ENCODE measurements at places on chromosomes 12 and 14. TPM values are rescaled to one million over a fixed set of nuclear protein-coding genes. Genes with fewer than 3 reads are reported as not detected.

DACT1 gene
- 29.7 TPM for total RNA-seq

- no peak for DNase-seq
Measured at GRCh38 chr14:103105580-103106150, 11.1 kb downstream of the EXOC3L4 start.

DNA sequence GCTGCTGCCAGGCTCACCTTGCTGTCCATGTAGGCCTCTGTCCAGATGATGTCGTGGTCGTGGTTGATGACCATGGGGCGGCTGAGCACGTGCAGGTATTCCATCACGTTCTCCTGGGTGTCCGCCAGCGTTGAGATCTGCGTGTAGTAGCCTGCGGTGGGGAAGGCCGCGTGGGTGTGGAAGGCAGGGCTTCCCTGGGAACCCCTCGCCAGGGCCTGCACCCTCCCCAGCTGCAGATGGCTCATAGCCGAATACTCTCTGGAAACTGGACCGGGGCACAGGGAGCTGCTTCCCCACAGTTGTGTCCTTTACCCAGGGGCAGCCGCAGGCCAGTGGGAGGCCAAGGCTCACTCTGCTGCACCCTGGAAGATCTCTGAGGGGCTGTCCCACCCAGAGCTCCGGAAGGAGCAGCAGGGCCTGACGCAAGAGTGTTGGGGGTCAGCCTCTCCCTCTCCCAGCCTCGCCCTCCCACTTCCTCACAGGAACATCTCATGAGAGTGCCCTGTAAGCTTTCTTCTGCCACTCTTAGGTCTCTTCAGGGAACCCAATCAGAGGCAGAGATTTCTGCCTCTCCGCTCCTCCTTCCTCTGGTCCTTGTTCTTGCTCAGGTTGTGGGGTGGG is 35.5 kb downstream of the CACNA2D4 start:
- DNase-seq, result no peak

GRCh38 chr12:21444193-21445146 is 7.0 kb downstream of the PYROXD1 start:
- no peak for DNase-seq

All from type B pancreatic cell (in vitro differentiated cells).